ENCODE measurements at places on chromosomes 2 and 18. TPM values are rescaled to one million over a fixed set of nuclear protein-coding genes. Genes with fewer than 3 reads are reported as not detected.

Gene IL1B
- total RNA-seq: 17.5 TPM

Gene MC5R
- total RNA-seq: not detected

Gene SLC16A14
- total RNA-seq: 2.2 TPM

Gene EFHD1
- 7.7 TPM for total RNA-seq

Gene SERPINB10
- total RNA-seq: not detected

Gene GCG
- total RNA-seq: not detected

Gene FIGN
- total RNA-seq: 5.8 TPM

Gene SERPINB4
- total RNA-seq: not detected

Gene SIX3
- not detected for total RNA-seq

Gene PLEKHM3
- total RNA-seq: 25.8 TPM

Gene APLF
- 5.8 TPM for total RNA-seq

Gene IL1RN
- 20.1 TPM for total RNA-seq

Gene DHRS9
- 6.1 TPM for total RNA-seq
